Myocyte (in vitro differentiated cells): ENCODE measurements at places on chromosomes 4 and X. TPM values are rescaled to one million over a fixed set of nuclear protein-coding genes. Genes with fewer than 3 reads are reported as not detected.

Gene F9
- not detected in 2 replicates for total RNA-seq

GRCh38 chrX:125293850-125294780 lies 25.6 kb upstream of the TEX13C start:
- no peak for DNase-seq

DNA sequence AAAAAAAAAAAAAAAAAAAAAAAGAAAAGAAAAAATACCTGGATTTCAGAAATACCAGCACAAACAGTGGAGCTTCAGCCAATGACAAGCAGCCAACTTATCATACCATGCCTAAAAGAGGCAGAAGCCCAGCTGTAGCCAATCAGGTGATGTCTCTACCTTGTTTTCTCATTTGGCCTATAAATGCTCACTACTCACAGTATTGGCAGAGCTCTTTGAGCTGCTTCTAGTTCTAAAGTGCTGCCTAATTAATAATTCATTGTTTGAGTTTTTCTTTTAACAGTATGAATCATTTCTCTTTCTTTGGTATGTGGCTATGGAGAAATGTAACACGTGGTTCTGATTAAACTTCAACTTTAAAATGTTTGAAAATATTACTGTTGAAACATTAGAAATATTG lies 188.8 kb upstream of the TECRL start:
- DNase-seq = no peak

Gene DCUN1D4
- total RNA-seq = 26.4 and 36.8 TPM in 2 replicates

GRCh38 chrX:9127986-9128385 lies 94.1 kb upstream of the FAM9B start:
- DNase-seq = no peak

Gene SSX4
- 0.64 and 0.78 TPM in 2 replicates for total RNA-seq

GRCh38 chr4:152408514-152409327 lies 127.2 kb downstream of the FBXW7 start:
- DNase-seq = peak; percentile 55

DNA sequence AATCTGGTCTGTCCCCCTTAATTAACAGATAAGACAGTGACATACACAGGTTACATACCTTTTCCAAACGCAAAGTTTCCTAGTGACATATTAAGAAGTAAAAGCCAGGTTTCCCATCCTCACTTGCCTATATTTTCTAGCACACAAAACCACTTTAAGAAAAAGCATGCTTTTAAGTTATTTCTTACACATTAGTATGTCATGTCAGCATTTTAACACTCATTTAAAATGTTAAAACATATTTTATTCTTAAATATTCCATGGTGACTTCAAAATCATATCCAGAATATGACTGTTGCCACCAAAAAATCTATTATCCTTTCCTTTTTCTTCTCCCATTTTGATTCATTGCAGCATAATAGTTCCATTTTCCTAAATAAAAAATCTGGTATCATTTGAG lies 1830.2 kb downstream of the STIM2 start:
- DNase-seq = no peak

GRCh38 chrX:39820938-39821708 lies 276.6 kb downstream of the BCOR start:
- no peak for DNase-seq

DNA sequence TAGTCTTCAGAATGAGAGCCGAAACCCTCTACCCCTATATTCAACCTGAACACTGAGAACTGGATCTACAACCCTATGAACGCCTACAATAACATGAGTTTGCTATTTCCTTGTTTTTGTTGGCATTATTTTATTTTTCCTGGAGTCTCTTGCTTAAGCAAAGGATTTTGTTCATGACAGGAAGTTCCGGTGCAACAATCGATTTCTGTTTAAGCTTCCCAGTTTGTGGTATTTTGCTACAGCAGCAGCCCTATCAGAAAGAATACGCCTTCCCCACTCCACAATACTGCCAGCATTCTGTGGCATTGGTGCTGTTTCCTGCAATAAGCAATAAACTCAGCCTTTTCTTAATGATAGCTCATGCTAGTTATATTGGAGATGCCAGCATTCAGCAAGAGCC lies 60.9 kb downstream of the NPY5R start:
- DNase-seq = no peak

GRCh38 chr4:72602396-72603376 lies 33.7 kb upstream of the ADAMTS3 start:
- DNase-seq = no peak

- no peak for DNase-seq
Observed at GRCh38 chrX:54173791-54174190, 9.3 kb downstream of the FAM120C start.

DNA sequence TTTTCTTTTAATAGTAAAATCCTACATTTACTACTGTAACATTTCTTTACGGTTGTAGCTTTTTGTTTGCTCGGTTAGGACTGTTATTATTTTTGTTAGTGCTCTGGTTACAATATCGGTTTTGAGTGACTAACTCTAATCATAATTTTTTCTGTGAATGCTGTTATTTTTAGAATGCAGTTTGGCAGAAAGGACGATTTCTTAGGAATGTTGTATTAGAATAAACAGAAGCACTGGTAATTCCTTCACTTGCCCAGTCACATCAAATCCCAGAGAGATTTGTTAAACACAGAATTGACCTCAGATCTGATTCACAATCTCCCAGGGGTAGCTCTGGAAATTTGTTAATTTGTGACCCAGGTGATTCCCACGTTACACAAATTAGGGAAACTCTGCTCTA lies 21.7 kb downstream of the DDIT4L start:
- peak; percentile 40 for DNase-seq

Gene SETD7
- 411 and 456 TPM in 2 replicates for total RNA-seq

GRCh38 chrX:132858018-132858417 lies 100.4 kb downstream of the HS6ST2 start:
- no peak for DNase-seq

Gene FBXO8
- 14.7 and 16.4 TPM in 2 replicates for total RNA-seq

GRCh38 chr4:109177096-109177810 lies 125.2 kb downstream of the COL25A1 start:
- DNase-seq = no peak

Gene FAM9B
- total RNA-seq = 0.13 TPM in 1 of 2 replicates, not detected in the other

Gene SYTL5
- total RNA-seq = 0.16 and 0.26 TPM in 2 replicates

- no peak for DNase-seq
Observed at GRCh38 chrX:53256446-53257041, 24.8 kb downstream of the IQSEC2 start.

GRCh38 chrX:73398185-73398914 lies 48.5 kb upstream of the CDX4 start:
- DNase-seq = no peak

- DNase-seq = no peak
Observed at GRCh38 chr4:174550541-174550940, 28.3 kb upstream of the HPGD start.

Gene CT55
- not detected in 2 replicates for total RNA-seq

DNA sequence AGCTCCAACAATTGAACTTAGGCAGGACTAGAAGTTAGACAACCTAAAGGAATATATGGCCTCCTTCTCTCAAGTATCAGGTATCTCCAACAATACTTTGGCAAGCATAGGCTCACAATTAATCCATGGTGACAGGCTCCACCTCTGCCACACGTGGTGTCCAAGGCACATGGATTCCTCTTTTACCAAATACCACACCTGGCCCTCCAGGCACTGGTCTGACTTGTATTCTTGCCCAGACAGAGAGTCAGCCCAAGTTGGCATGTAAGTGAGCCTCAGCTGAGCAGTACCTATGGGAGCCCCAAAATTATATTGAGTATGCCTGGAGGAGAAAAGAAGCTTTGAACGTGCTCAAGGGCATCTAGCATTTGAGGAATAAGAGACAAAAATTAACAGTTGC lies 19.6 kb downstream of the SRPX2 start:
- no peak for DNase-seq

DNA sequence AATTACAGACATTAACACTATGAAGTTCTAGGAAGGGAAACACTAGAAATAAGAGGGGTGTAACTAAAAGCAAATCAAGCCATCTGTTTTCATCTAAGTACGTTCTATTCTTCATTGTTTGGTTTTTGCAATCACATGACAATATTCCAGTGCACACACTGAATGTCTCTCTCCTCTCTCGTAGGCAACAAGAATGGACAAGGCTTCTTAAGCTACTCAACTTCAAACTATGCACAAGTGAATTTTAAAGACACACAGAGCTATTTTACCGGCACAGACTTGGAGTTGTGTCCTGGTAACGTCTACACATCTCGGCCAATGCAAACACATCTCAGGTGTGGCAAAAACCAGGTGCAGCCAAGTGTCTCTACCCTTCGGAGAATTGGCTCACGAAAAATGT lies 173.3 kb downstream of the PRKX start:
- DNase-seq = no peak

- no peak for DNase-seq
Observed at GRCh38 chr4:140271553-140271952, 101.9 kb upstream of the SCOC start.

- DNase-seq = no peak
Observed at GRCh38 chr4:184951668-184952160, 66.6 kb upstream of the HELT start.

Gene SH3RF1
- 6.9 and 15.1 TPM in 2 replicates for total RNA-seq

Gene HTRA3
- 35.0 and 49.3 TPM in 2 replicates for total RNA-seq
